ENCODE measurements at places on chromosomes 4 and X.

GRCh38 chr4:2893772-2894171, 50.1 kb downstream of the ADD1 start:
- DNase-seq, result no peak

- no peak for DNase-seq
Observed at GRCh38 chr4:1767061-1767769, 25.9 kb upstream of the FGFR3 start.

GRCh38 chr4:73257651-73258435, 755 bp downstream of the ANKRD17 start:
- DNase-seq, result peak; percentile 21

GRCh38 chr4:5784960-5785611, 74.1 kb downstream of the EVC start:
- no peak for DNase-seq

DNA sequence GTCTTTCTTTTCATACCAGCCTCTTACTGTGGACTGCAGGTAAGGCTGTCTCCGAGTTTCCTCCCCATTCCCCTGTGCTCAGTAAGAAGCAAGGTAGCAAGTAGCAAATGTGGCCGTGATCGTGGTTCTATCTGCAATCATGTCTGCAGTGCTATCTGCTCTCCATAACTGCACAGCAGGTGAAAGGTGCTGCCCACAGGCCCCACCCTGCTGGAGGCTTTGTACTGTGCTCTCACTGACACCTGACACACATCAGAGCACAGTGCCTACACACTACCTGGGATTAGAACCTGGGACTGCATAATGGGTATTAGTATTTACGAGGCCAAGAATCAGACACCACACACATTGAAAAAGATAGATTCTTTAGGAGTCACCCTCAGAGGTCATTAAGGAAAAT, 15.3 kb downstream of the PGRMC1 start:
- DNase-seq, result no peak

GRCh38 chr4:40307627-40308497, 27.3 kb upstream of the CHRNA9 start:
- DNase-seq, result no peak

GRCh38 chr4:139315221-139315675, 13.0 kb upstream of the NDUFC1 start:
- DNase-seq, result no peak

GRCh38 chrX:105765691-105766090, 56.6 kb upstream of the NRK start:
- no peak for DNase-seq

- no peak for DNase-seq
Observed at GRCh38 chrX:140123446-140123845, 158.1 kb upstream of the CXorf66 start.

GRCh38 chr4:78297116-78297800, 240.1 kb downstream of the FRAS1 start:
- no peak for DNase-seq

DNA sequence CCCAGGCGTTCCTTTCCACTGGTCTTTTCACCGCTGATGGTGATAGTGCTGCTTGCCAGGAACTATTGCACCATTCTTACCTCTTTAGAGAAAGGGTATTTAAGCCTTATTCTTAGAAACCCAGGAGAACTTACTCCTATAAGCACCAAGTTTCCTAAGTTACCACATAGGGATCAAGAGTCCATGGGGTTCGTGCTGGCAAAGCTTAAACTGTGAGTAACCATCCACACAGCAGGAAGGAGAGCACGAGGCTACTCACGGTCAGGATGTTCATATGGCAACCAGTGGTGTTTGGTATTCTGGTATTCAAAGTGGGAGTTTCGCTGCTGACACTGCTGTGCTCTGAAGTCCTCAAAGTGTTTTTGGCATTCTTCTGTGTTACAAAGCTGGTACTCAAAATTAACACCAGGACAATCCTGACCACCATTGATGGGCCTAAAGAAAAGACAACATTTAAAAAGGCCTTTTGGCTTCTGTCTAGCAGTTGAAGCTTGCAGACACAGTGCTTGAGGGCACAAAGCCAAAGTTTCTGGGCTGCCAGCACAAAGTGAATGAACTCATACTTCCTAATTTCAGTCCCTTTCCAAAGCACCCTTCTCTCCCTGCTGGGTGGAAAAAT, 256.9 kb downstream of the ADAMTS3 start:
- DNase-seq, result no peak

DNA sequence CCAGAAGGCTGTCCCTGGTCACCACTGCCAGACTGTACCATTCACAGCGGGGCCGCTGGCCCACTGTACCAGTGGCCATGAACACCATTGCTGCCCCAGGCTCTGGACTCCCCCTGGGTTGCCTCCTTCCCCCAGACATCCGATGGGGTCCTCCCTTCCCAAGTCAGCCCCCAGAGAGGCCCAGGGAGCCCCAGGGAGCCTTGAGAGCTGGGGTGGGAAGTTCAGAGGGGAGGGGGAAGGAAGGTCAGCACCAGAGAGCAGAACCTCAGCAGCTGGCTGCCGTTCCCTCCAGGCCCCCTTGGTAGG, 441 bp upstream of the ARHGAP4 start:
- DNase-seq, result no peak

DNA sequence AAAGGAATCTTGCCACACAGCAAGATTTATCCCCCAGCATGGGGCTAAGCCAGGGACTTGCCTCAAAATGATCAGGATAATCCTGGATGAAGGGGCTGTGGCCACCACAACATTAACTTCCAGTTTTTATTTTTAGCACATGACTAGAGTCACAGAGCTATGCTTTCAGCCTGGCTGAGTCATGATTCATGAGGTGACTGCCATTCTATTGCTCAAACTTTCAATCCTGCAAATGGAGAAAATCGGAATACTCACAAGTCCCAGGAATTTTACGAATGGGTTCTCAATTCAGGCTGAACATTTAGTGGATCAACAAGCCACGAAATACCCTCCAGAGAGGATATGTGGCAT, 70.7 kb upstream of the HPGD start:
- peak; percentile 67 for DNase-seq

- no peak for DNase-seq
Observed at GRCh38 chrX:45358392-45358791, 157.7 kb upstream of the DIPK2B start.

- no peak for DNase-seq
Observed at GRCh38 chrX:2751291-2751690, 549 bp upstream of the XG start.

- DNase-seq, result no peak
Observed at GRCh38 chrX:52979568-52979967, 21.2 kb upstream of the FAM156A start.

- no peak for DNase-seq
Observed at GRCh38 chr4:30802622-30803323, 82.6 kb downstream of the PCDH7 start.

GRCh38 chrX:24168807-24169206, 19.3 kb downstream of the ZFX start:
- no peak for DNase-seq

GRCh38 chrX:14489437-14489836, 39.9 kb upstream of the GLRA2 start:
- DNase-seq, result no peak

DNA sequence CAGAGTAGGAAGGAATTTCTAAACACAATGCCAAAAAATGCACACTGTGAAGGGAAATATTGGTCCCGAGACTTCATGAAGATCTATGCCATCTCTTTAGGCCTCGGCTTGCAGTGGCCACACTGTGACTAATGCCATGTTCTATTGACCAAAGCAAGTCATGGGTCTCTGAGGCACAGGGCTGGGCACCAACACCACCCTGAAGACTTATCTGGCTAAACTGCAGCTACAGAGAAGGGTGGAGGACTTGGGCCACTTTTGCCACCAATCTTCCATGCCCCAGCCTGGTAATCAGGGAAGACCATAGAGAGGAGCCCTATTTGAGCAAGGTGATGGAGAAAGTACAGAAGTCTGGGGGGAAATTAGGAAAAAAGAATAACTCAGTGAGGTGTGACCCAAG, 42.1 kb downstream of the HMX1 start:
- no peak for DNase-seq

GRCh38 chr4:39808231-39808749, 110.4 kb downstream of the UBE2K start:
- DNase-seq, result peak; percentile 57

GRCh38 chrX:136467303-136467702, 20.4 kb upstream of the BRS3 start:
- DNase-seq, result no peak

DNA sequence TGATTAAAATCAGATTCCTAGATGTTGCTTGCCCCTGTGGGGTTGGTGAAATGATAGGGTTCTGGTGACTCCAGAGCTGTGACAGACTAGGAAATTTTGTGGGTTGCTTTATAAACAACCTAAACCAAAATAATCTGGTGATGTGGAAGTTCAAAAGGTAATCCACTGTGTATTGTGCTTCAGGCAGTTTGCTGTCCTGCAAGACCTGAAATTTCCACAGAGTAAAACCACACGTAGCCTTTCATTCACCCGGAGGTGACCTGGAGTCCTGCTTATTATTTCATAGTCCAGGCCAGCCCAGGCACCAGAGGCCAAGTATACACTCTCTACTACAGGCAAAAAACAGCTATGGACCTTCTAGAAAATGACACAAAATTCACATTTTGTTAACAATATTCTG, 114.6 kb upstream of the CBR4 start:
- DNase-seq, result no peak

DNA sequence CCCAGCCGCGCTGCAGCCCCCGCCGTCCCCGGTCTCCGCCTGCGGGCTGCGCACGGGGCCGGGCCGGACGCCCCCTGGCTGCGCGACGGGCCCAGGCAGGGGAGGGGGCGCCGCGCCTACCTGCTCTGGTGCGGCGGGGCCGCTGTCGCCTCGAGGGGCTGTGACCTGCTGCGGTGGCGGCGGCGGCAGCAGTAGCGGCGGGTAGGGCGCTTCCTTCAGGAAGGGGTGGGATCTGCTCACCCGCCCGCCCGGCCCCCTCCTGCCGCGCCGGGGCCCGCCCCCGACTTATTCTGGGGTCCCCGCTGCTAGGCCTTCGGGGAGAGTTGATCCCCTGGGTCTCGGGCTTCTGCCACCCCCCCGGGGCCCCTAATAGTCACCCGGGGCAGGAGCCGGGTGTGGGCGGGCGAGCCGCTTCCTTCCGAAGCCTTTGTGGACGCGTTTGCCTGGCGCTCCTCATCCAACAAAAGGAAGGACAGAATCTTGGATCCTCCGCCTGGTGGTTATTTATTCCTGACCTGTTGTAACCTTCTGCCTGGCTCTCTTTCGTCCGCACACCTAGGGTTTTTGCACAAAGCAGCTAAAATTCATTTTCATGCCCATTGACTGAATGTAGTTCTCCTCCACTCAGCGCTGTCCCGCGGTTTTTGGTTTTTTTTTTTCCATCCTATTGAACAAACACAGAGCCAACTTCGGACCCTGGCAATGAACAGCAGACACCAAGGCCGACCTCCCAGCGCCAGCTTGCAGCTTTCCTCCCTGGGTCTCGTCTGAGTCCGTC, at the start of gene TMEM150C:
Gene TMEM150C (minus strand): TSS at position 203 of the 778 bp plus-strand sequence. CDS start 57,331 bp downstream, outside the sequence.
- DNase-seq, result no peak

GRCh38 chr4:108372681-108373080, 203.9 kb upstream of the LEF1 start:
- no peak for DNase-seq

DNA sequence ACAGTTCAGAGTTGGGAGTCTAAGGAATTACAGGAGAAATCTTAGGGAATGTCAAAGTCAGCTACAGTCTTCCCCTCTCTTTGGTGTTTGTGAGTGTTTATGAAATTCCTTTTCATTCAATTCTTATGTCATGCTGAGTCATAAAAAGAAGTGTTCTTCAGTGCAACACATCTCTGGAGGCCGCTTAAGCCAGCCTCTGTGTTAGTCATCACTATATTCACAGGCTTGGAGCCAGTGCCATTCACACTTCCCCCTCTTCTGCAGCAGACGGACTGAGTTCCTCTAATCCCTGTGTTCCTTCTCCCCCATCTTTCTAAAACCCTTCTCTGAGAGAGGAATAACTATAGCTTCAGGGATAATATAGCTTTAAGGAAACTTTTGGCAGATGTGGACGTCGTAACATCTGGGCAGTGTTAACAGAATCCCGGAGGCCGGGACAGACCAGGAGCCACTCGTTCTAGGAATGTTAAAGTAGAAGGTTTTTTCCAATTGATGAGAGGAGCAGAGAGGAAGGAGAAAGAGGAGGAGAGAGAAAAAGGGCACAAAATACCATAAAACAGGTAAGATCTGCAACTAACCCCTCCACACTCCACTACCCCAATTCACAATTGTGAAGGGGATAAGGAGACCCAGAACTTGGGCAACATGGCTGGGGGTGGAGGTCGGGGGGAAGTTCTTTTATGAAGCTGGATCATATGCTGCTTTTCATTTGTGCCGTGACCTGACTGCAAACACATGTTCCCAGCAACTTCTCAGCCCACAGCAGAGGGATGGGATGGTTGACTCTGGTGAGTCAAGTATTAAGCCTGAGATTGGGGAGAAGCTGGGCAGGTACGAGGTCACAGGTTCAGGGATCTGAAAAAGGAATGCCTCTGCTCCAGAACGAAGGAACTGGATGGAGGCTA, at the start of gene SRPX2:
Gene SRPX2 (plus strand): TSS at position 244 of the 905 bp plus-strand sequence. CDS start 2,124 bp downstream, outside the sequence.
- no peak for DNase-seq

- DNase-seq, result no peak
Observed at GRCh38 chr4:34861666-34862065, 1382.6 kb downstream of the ARAP2 start.

DNA sequence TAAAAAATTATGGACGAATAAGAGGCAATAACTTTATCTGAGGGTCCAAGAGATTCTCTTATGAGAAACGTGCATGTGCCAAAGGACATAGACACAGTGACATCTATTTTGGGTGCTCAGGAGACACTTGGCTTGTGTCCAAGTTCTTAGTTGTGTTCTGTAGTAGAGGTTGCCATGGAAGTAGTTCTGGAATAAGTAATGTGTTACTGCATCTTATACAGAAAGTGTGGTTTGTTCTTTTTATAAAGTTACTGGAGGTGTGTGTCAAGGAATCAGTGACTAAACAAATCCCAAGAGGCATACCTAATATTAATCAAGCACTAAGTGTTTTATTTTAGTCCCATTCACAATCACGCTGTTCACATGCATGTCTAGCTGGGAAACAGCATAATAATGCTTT, 305.7 kb downstream of the ARHGAP24 start:
- no peak for DNase-seq

GRCh38 chr4:147791865-147792264, 60.0 kb downstream of the ARHGAP10 start:
- DNase-seq, result no peak

DNA sequence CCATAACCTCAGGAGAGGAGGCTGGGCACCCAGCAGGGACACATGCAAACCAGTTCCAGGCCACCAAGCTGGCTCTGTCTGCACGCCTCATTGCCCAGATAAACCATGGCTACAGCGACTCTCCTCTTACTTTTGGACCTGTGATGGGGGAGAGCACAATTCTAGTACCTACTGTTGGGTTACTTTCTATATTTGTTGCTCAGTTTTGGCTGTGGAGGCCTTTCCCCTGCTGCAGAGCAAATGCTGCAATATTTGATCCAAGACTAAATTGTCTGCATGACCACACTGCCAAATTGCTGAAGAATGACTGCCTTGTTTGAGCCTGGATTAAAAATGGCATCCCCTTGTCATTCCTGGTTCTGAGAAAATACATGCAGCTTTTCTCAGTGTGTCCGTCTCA, 253.5 kb downstream of the ARHGAP10 start:
- no peak for DNase-seq

- DNase-seq, result no peak
Observed at GRCh38 chr4:82373486-82373815, 340 bp downstream of the HNRNPD start.

- DNase-seq, result no peak
Observed at GRCh38 chr4:87060957-87061356, 126.1 kb downstream of the AFF1 start.

GRCh38 chr4:94304365-94304971, 38.2 kb downstream of the HPGDS start:
- DNase-seq, result peak; percentile 44

GRCh38 chrX:148466292-148466691, 34.1 kb upstream of the AFF2 start:
- no peak for DNase-seq
